ENCODE measurements at places on chromosomes 16 and 17. TPM values are rescaled to one million over a fixed set of nuclear protein-coding genes. Genes with fewer than 3 reads are reported as not detected.

- no peaks in the 10 kb centered on the region for H3K36me3 ChIP-seq
- H3K4me1 ChIP-seq: peaks cover 8% of the 10 kb centered on the region
- H3K27ac ChIP-seq: no peak overlapping the region
- no peak for DNase-seq
- H3K27me3 ChIP-seq: no peaks in the 10 kb centered on the region
- H3K4me3 ChIP-seq: no peak overlapping the region
Observed at GRCh38 chr16:1497014-1497598, 3.9 kb downstream of the TELO2 start.

GAS2L2 gene
- total RNA-seq: 0.11 TPM

TEDC2 gene
- total RNA-seq: 17.8 TPM

TP53TG3F gene
- not detected for total RNA-seq

ABCC3 gene
- total RNA-seq: 0.77 TPM

ALOXE3 gene
- total RNA-seq: not detected

NPIPB9 gene
- 4.9 TPM for total RNA-seq

FSCN2 gene
- 1.7 TPM for total RNA-seq

GRCh38 chr17:11986179-11986941 lies 10.9 kb downstream of the ZNF18 start:
- H3K36me3 ChIP-seq: peaks cover 45% of the 10 kb centered on the region
- no peak overlapping the region for H3K27ac ChIP-seq
- no peak overlapping the region for H3K4me3 ChIP-seq
- H3K27me3 ChIP-seq: no peaks in the 10 kb centered on the region
- H3K4me1 ChIP-seq: peaks cover 5% of the 10 kb centered on the region
- no peak for DNase-seq

DNA sequence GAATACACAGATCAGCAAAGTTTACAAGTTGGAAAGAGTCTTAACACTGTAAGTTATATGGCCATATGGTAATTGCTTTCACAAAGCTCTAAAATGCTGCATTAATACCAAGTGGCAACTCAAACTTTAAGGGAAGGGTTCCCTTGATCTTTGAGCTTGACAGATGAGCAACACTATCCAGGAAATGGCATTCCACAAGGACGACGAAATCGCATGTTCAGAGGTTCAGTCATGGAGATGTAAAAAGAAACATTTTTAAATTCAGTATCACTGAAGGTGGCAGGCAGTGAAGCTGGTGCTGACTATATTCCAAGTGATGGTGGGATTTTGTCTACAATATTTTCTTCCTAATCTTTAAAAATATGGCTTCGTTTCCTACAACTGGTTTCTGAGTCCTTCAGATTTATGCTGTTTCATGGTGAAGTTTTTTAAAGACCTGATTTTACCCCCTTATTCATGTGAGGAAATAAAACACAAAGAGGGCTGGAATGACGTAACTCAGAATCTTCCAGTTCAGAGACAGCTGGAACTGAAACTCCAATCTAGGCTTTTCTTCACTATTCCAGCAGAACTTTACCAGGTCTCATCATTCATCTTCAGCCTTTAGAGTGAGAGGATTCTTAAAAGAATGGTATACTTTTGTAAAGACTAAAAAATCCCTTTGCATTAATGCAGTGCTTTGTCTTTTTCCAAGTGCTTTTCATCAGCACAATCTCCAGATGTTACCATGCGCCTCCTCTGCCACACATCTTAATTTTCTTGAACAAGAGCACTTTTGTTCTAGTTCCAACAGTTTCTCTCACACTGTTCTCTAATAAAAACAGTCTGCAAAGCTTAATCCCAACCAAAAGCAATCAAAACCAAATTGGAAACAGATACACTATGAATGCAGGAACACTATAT lies 20.2 kb downstream of the CHCT1 start:
- H3K27me3 ChIP-seq: peaks cover 2% of the 10 kb centered on the region
- peaks cover 2% of the 10 kb centered on the region for H3K36me3 ChIP-seq
- DNase-seq: no peak
- no peak overlapping the region for H3K27ac ChIP-seq

DNA sequence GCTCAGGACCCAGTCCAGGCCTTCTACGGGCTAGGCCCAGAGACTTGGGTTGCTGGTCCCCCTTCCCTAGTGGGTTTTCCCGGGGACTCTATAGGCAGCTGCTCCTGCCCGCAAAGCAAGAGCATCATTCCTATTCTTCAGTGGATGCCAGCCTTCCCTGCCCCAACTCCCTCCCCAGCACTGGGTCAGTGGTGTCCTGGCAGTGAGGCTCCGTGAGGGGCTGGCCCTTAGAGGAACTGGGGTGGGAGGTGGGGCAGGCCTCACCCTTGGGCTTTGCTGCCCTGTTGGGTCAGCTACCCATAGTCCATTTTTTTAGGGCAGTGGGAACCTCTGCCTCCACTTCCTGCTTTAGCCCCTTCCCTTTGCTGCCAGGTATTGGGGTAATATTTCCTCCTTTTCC lies 7.9 kb upstream of the PLEKHG4 start:
- no peak overlapping the region for H3K4me3 ChIP-seq
- no peaks in the 10 kb centered on the region for H3K27me3 ChIP-seq
- no peak overlapping the region for H3K27ac ChIP-seq
- peaks cover 3% of the 10 kb centered on the region for H3K4me1 ChIP-seq

DNA sequence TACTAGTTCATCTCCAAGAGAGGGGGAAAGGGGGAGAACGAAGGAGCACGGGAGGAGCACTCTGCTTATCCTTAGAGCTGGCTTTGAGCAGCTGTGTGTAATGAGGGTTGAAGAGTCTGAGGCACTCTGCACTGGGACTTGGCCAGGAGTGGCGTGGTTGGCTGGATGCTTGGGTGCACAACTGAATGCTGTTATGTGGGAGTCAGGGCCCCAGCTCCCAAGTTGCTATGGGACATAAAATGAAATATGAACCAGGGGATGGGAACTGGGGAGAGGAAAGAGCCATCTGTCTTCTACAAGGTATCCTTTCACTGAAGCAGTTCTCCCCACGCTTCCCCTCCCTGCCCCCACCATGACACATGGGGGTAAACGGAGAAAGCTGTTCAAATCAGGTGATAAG lies 105.9 kb upstream of the ANKFN1 start:
- H3K4me3 ChIP-seq: no peak overlapping the region
- H3K27me3 ChIP-seq: peaks cover 9% of the 10 kb centered on the region
- no peak overlapping the region for H3K27ac ChIP-seq

DNA sequence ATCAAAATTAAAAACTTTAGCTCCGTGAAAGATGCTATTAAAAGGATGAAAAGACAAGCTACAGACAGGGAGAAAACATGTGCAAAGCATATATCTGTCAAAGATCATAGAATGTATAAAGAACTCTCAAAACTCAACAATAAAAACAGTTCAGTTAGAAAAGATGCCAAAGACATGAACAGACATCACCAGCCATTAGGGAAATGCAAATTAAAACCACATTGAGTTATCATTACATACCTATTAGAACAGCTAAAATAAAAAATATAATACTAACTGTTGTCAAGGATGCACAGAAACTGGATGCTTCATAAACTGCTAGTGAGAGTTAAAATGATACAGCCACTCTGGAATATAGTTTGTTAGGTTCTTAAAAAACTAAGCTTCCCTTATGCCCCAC lies 58.8 kb downstream of the NFATC3 start:
- H3K4me1 ChIP-seq: peaks cover 19% of the 10 kb centered on the region
- no peak for DNase-seq
- H3K27ac ChIP-seq: no peak overlapping the region
- no peak overlapping the region for H3K4me3 ChIP-seq
- no peaks in the 10 kb centered on the region for H3K27me3 ChIP-seq

DNA sequence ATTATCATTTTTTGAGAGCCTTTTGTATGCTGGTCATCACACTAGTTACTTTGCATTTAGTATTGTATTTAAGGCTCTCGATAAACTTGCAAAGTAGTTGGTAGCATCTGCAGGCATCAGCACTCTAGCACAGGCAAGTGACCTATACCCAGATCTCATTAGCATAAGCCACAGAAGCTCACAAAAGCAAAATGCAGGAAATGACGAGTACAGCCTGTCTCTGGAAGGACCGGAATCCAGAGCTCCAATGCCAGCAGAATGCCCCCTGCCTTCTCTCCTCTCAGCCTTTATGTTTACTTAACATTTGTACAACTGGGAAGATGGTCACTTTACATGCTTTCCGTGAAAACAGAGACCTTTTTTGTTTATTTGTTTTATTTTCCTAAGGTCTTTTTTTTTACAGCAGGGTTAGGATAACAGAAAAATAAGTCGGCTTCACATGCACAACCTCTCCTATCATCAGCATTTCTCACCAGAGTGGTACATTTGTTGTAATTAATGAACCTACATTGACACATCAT lies 45.4 kb upstream of the MYOCD start:
- no peaks in the 10 kb centered on the region for H3K4me1 ChIP-seq
- no peaks in the 10 kb centered on the region for H3K27me3 ChIP-seq
- H3K4me3 ChIP-seq: no peak overlapping the region

All from activated naive CD8-positive, alpha-beta T cell treated with anti-CD3 and anti-CD28 coated beads, Interleukin-2, amount 10 ng/mL, durations not matched to agents 7 days and 5 days (primary cell).